ENCODE measurements at places on chromosomes 12 and 14. TPM values are rescaled to one million over a fixed set of nuclear protein-coding genes. Genes with fewer than 3 reads are reported as not detected.
A peak's percentile ranks its signal among the peaks of the same experiment; 100 is the strongest.

GRCh38 chr12:9792185-9792900, 31.6 kb upstream of the CD69 start:
- DNase-seq: no peak

DNA sequence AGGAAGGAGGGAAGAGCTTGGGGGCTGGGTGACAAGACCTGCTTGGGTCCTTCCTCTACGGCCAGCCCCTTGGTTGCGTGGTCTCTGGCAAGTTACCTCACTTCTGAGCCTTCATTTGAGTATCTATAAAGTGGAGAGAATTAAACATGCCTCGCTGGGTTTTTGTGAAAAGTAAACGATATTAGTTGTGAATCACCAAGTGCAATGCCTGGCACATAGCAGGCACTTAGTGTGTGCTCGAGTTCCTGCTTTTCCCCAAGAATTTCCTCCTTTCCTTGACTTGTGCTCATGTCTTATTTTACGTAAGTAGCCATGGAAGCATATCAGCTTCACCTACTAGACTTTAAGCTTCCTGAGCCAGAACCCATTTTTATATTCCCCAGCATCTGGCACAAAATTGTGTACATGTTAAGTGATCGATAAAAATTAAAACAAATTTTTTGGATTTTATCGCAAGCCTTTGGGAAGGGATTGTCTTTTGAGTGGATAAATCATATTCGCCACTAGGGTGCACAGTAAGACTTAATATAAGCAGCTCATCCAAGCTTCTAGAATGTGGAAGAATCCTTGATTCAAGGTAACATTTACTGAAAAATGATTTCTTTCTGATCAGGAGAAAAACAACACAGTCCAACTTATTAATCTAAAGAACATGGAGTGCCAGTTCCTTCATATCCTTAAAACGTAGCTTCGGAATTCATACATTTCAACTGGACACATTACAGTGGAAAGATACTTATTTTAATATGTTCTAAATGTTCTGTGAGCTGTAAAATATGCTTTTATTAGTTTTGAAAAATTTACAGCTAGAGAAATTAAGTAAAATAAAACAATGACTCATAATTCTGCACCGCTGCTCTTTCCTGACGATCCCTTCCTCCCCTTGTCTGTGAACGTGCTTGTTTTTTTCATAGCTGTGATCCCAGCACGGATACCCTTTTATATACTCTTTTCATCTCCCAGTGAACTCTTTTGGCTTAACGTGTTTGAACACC, 62.0 kb downstream of the SLC25A47 start:
- no peak for DNase-seq

DNA sequence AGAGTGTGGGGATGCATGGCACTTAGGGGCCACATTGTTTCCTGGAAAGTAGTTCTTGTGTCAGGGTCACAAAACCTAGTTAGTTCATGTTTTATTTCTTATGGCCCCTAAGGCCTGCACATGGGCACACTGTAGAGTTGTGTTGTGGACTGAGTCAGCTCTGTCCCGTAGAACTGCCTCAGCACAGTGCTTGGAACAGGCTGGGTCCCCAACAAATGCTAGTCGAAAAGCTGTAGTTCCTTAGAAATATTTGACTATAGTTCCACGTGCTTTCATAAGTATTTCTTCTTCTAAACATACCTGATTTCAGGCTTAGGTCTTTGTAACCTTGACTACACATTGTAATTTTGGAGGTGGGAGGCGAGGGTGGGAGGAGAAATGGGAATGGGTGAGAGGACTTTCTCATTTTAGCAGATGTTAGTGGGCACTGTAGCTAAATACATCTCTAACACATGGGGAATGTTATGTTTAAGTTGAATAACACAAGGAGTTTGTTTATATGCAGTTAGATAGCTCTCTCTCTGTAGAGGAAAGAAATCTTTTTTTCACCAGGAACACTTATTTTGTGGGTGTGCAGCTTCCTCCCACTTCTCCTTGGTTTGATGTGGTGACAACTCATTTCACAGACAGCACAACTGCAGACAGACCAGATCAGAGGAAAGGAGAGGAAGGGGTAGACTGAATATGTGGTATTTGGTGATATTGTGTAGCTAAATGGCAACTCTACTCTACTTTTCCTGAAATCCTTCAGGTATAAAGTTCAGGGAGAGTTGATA, 39.5 kb upstream of the DACT1 start:
- DNase-seq: no peak

The CATSPERB gene
- total RNA-seq: 0.28 TPM

The VASH1 gene
- 10.6 TPM for total RNA-seq

GRCh38 chr12:89671469-89671868, 37.2 kb downstream of the ATP2B1 start:
- DNase-seq: no peak

DNA sequence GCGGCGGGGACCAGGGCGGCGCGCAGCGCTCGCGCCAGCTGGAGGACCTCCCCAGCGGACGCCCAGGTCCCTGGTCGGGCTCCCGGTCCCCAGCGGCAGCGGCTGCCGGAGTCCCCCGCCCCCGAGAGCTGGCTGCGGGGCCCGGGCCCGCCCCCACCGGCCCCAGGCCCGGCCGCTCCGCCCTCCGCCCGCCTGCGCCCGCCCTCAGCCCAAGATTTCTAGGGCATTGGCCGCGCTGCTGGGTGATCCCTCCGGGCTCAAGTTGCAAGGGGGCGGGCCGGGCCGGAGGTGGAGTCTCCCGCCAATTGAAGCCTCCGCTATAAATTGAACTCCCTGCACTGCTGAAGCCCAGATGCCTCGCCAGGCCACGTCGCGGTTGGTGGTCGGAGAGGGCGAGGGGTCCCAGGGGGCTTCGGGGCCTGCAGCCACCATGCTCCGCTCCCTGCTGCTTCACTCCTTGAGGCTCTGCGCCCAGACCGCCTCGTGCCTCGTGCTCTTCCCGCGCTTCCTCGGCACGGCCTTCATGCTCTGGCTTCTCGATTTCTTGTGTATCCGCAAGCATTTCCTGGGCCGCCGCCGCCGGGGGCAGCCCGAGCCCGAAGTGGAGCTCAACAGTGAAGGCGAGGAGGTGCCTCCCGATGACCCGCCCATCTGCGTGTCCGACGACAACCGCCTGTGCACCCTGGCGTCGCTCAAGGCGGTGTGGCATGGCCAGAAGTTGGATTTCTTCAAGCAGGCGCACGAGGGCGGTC, at the start of gene DIO3:
Gene DIO3, plus strand, starts transcription at position 351 of the 752 bp plus-strand sequence.
- DNase-seq: no peak

GRCh38 chr14:50082308-50082742, 34.0 kb downstream of the VCPKMT start:
- no peak for DNase-seq

DNA sequence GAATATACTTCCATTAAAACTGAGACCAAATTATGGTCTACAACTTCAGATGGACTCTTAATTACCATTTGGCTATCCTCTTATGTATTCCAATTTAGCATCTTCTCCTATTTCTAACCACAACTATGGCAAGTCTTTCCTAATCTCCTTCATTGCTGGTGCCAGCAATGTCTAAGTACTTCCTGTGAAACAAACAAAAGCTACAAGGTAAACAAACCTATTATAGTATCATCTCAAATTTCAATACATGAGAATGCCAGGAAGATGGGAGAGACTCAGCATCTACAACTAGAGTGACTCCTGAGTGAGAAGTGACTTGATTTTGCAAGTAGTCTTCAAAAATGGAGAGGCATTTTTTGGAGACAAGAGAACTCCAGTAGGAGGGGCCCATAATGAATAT, 202.9 kb upstream of the ATXN7L3B start:
- DNase-seq: no peak

GRCh38 chr12:104699489-104700190, 242.9 kb downstream of the CHST11 start:
- no peak for DNase-seq

The BCL2L14 gene
- total RNA-seq: 0.11 TPM

GRCh38 chr12:49580572-49581535, 12.9 kb upstream of the MCRS1 start:
- peak; percentile 56 for DNase-seq

The LMNTD1 gene
- 23.4 TPM for total RNA-seq

DNA sequence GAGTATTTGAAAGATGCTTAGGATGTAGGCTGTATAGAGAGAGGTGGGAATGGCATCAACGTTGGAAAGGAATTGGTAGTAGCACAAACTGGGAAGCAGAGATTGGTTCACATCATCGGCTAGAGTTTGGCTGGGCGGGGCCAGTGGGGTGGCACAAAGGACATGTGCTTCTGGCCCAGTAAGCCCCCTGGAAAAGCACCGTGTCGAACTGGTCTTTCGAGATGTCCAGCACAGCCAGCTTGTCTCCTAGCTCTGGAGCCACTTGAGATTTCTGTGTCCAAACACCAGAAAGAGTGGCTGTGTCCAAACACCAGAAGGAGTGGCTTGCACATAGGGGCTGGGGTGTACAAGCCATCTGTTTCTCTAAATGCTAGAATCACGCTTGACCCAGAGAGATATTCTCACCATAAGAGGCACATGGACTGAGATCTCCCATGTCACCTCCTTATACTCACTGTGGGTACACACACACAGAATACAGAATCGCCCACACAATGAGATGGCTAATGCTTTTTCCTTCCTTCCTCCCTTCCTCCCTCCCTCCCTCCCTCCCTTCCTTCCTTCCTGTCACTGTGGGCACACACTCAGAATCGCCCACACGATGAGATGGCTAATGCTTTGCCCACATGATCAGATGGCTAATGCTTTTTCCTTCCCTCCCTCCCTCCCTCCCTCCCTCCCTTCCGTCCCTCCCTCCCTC, 41.8 kb upstream of the KCNK13 start:
- DNase-seq: no peak

GRCh38 chr14:61315313-61315712, 6.1 kb upstream of the PRKCH start:
- no peak for DNase-seq

- no peak for DNase-seq
Observed at GRCh38 chr12:19757317-19757877, 318.1 kb downstream of the AEBP2 start.

DNA sequence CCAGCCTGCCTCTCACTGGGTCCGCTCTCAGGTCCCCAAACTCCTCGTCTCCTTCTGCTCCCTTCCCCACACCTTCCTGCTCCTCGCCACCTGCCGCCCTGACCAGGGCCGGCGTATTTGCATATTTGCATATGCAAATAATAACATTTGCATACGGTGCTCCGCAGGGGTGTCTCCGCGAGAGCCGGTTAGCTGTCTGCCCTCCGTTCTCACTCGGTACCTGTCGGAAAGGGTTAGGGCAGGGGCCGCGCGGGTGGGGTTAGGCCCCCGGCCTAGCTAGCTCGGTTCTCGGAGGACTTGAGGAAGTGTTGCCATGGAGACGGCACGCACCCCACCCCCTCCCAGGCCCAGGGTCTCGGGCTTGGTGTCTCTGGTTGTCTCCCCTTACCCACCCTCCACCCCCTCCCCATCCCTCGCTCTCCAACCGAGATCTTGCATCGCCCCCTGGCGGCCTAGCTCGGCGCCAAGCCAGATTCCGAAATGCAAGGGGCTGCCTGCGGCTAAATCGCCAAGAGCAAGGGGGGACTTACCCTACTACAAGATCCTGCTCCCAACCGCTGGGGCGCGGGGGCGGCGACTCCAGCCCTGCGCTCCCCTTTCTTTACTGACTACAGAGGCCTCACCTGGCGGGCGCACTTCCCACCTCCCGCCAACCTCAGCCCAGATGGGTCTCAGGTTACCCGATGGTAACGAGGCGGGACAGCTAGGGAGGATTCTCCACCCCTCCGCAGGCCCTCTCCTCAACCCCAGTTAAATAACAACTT, 8.1 kb downstream of the STAC3 start:
- peak; percentile 53 for DNase-seq

GRCh38 chr12:53190108-53190729, 9.5 kb upstream of the CSAD start:
- peak; percentile 56 for DNase-seq

GRCh38 chr14:92039719-92040430, at the start of gene TRIP11:
Gene TRIP11 (minus strand): TSS chr14:92040059. CDS start chr14:92039685, 374 bp downstream.
- DNase-seq: peak; percentile 89

GRCh38 chr12:53217051-53217930, 10.2 kb upstream of the ITGB7 start:
- no peak for DNase-seq

- peak; percentile 37 for DNase-seq
Observed at GRCh38 chr12:95548056-95548538, 3.2 kb downstream of the USP44 start.

The TAS2R10 gene
- total RNA-seq: not detected

- no peak for DNase-seq
Observed at GRCh38 chr14:56088941-56089340, 29.3 kb upstream of the PELI2 start.

GRCh38 chr14:75539561-75540478, 17.6 kb downstream of the BATF start:
- no peak for DNase-seq

- DNase-seq: no peak
Observed at GRCh38 chr12:11545484-11546330, 103.8 kb upstream of the ETV6 start.

The TEX52 gene
- not detected for total RNA-seq

GRCh38 chr14:35949920-35950513, 123.9 kb downstream of the BRMS1L start:
- no peak for DNase-seq

The IRAK3 gene
- total RNA-seq: 7.9 TPM

DNA sequence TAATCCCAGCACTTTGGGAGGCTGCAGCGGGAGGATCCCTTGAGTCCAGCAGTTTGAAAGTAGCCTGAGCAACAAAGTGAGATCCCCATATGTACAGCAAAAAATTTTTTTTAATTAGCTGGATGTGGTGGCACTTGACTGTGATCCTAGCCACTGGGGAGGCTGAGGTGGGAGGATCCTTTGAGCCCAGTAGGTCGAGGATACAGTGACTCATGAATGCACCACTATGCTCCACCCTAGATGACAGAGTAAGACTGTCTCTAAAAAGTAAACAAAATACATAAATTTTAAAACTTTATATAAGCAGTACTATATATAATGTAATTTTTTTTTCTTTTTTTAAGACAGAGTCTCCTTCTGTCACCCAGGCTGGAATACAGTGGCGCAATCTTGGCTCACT, 115.4 kb downstream of the ESR2 start:
- no peak for DNase-seq

The NEUROD4 gene
- total RNA-seq: not detected

DNA sequence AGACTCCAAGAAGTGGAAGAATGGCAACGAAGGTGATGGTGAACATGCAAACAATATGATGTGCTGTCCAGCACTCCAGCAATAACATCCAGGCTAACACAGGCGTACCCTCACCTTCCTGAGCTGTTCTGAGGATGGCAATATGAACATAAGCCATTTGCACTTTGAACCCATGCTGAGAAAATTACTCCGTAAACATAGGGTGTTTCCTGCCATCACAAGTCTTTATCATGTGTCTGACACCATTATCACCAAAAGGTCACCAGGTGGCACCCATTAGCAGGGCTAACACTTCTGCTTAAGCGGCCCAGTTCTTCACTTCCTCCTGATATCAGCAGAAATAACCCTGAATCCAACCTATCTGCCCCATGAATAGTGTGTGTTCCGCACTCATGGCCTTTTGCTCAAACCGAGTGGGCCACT, 482.8 kb downstream of the MED13L start:
- no peak for DNase-seq

- DNase-seq: no peak
Observed at GRCh38 chr14:40599725-40600124, 1007.0 kb upstream of the LRFN5 start.

- DNase-seq: no peak
Observed at GRCh38 chr12:71455028-71455737, 15.6 kb downstream of the LGR5 start.

The RGS6 gene
- total RNA-seq: 1.1 TPM

The C12orf50 gene
- total RNA-seq: 0.20 TPM

The CCDC175 gene
- not detected for total RNA-seq
